ENCODE measurements at places on chromosomes 7 and 10.

DNA sequence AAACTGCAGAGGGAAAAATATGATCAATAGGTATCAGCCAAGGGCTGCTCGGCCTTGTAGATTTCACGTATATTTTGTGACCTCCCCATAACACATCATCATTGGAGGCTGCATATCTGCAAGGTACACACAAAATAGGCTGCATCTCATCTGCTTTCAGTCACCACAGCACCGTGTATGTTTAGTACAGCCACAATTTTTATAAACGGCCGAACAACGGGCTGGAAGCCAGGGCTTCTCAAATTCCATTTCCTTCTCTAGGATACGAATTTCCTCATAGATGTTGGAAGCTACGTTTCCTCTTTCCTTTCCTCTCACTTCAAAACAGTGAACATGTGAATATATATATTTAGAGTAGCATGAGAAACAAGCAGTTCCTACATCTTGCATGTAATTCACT is 20.2 kb upstream of the FOXK1 start:
- no peak for DNase-seq

DNA sequence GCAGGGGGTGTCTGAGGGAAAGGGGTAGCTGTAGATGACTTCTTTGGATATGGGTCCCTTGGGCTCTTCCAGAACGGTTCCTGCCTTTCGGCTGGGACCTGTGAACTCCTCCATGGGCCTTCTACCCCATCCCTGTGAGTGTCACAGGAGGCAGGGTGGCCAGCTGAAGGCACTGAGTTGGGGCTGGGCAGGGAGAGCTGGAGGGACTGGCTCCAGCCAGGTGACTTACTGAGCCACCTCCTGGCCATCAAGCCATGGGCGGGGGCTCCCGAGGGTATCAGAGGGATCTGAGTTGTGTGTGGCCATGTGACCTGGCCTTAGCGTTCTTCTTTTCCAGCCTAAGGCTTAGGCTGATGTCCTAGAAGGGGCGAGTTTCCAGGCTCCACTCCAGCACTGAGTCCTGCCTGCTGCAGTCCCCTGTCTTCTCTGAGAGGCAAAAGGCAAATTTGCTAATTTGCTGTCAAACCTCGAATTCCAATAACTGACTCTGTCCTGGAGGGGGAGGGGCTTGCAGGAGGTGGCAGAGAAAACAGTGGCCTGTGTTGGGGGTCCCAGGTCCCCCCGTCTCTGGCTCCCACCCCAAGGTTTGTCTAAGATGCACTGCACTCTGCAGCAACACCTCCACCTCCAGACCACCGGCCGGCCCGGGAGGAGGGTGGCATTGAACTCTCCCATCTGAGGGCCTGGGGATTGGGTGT is 27.2 kb downstream of the ADCYAP1R1 start:
- no peak for DNase-seq

DNA sequence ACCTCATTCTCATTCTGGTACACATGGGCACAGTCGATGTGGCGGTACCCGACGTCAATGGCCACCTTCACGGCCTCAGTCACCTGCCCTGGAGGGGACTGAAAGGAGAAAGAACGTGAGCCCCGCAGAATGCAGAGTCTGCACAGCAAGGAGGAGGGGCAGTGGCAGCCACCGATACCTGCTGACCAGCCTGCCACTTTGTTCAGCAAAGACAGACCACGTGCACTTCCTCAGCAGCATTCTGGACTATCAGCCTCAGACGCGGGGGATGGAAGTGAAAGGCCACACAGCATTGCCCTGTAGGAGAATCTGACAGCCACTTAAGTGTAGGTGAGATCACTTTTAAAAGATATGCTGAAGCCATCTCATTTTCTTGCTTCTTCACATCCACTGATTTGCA is 7.2 kb downstream of the AKR1B1 start:
- no peak for DNase-seq

DNA sequence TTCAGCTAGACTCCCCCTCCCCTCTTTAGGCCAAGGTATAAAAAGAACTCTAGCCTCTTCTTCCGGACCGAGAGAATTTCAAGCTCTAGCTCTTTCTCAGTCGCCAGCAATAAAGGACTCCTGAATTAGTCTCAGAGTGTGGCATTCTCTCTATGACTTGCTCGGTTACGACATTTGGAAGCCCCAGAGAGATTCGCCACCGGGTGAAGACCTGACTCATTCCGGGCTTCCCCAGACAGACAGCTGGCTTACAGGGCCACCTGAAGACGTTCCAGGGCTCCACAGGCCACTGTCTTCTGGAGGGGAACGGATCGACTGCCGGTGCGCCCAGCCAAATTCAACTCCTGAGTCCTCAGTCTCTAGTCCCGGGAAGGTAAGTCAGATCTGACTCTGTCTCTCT is at the start of gene AKR1B15:
TSS of gene AKR1B15 (plus strand) at position 234 of the 400 bp plus-strand sequence. CDS start 15,510 bp downstream, outside the sequence.
- DNase-seq, result no peak

DNA sequence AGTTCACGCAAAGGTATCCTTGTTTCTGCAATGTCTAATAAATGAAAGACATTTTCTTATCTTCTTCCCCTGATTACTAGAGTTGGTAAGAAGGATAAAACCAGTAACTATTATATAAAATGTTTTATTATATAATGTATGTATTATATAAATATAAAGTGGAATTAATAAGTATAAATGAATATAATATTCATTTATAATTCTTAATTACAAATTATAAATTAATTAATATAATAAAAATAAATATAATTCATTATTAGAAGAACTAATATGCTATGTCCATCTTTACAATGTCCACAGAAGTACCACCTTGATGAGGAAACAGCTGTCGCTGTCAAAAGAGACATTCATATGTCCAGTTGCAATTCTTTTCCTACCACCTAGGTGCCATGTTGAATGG is 177.7 kb downstream of the GLI3 start:
- no peak for DNase-seq

GRCh38 chr7:6307762-6308161 is 35.3 kb upstream of the CYTH3 start:
- DNase-seq, result no peak

DNA sequence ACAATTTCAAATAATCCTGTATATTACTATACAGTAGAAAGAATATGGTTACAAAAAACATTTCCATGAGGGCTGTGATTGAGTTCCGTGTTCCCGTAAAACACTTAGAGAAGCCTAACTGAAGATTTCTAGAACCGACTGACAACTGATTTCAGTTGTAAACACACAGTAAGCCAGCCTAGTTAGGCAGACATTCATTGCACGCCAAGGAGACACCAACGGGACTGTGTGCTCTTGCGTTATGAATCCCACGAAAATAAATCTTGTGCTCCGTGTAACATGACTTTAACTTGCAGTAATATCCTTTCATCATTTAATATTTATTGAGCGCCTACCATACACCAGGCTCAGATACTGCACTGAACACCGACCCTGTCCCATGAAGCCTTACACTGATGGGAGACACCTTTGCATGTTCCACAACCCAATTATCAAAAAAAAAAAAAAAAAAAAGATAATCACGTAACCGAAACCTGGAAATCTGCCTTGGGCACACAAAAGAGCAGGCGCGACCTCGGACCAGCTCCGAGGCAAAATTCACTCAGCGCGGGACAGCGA is 420 bp upstream of the KLHL7 start:
- DNase-seq, result no peak

- DNase-seq, result no peak
Measured at GRCh38 chr10:77403761-77404160, 233.8 kb downstream of the KCNMA1 start.

- DNase-seq, result no peak
Measured at GRCh38 chr7:24718431-24718831, 38.8 kb downstream of the GSDME start.

- DNase-seq, result no peak
Measured at GRCh38 chr10:104119996-104120395, 2.0 kb upstream of the SFR1 start.

DNA sequence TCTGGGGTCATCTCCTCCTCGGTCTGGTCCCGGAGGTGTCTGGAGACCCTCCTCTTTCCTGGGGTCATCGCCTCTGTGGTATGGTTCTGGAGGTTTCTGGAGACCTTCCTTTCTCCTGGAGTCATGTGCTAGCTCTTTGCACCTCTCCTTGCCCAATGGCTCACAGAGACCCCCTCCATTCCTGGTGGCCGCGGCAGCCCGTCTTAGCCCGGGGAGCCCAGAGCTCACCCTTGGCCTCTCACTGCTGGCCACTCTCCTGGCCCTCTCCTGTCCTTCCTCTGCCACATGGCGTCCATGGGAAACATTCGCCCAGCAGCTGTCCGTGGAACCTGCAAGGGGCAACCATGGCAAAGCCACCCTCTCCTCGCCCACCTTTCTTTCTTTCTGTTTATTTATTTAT is 20.2 kb upstream of the FOXL3 start:
- DNase-seq, result no peak

DNA sequence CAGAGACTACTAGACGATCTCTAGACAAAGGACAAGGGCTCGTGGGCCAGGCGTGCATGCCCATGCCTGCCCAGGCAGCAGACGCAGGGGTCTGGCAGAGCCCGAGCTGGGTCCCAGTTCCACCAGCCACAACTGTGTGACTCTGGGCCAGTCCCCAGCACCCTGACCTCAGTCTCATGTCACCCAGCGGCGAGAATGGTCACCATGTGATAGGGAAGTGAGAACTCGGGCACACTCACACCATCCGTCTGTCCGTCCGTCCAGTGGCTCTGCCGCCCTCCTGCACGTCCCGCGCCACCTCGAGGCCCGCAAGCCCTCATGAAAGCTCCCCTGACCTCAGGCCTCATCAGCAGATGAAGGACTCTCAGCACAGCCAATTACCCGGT is 280.0 kb downstream of the ELFN1 start:
- DNase-seq, result no peak

GRCh38 chr10:28627102-28627501 is 50.2 kb upstream of the BAMBI start:
- no peak for DNase-seq

- peak; percentile 25 for DNase-seq
Measured at GRCh38 chr7:158863611-158864506, 7.5 kb downstream of the DYNC2I1 start.

DNA sequence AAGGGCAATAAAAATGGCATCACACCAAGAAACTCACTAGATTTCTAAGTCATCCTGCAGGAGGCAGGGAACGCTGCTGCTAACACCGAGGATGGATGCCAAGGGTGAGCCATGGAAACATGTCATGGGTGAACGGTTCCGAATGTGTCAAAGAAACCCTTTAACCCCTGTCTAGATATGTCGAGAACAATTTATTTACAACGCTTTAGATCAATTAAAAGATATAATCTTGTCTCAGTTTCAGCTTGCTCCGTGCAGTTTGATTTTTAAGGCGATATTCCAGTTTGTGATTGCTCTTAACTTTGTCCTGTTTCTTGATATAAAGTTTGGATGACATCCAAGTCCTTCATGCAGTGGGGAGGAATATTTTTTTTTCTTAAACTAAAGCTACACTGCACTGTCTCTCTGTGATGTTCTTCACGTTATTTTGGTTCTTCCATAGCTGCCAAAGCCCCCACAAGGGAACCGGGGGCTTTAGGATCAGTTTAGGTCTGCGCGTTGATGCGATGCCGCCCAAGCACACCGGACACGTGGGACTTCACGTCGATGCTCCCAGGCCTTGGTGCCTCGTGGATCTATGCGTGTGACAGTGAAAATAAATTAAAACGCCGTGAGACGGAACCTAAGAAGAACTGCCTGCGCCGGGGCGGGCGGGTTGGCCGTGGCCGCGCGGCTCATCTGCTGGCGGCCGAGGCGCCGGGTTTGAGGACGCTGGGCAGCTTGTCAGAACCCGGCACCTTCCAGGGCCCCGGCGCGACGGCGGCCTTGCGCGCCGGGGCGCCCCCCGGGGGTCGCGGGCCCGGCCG is 220.3 kb downstream of the PHTF2 start:
- DNase-seq, result no peak

GRCh38 chr7:68733219-68734153 is 864.8 kb upstream of the AUTS2 start:
- DNase-seq, result no peak

GRCh38 chr7:18513343-18513742 is 17.8 kb downstream of the HDAC9 start:
- no peak for DNase-seq

All from activated CD4-positive, alpha-beta T cell treated with anti-CD3 and anti-CD28 coated beads, Interleukin-2, amount 50 U/mL, for 1 hour (primary cell).